Right hindlimb (tissue), 1 donor: ENCODE measurements at places on chromosomes 11 and 22.

GRCh38 chr11:36436064-36436463 is 74.0 kb downstream of the TRAF6 start:
- DNase-seq, result no peak

DNA sequence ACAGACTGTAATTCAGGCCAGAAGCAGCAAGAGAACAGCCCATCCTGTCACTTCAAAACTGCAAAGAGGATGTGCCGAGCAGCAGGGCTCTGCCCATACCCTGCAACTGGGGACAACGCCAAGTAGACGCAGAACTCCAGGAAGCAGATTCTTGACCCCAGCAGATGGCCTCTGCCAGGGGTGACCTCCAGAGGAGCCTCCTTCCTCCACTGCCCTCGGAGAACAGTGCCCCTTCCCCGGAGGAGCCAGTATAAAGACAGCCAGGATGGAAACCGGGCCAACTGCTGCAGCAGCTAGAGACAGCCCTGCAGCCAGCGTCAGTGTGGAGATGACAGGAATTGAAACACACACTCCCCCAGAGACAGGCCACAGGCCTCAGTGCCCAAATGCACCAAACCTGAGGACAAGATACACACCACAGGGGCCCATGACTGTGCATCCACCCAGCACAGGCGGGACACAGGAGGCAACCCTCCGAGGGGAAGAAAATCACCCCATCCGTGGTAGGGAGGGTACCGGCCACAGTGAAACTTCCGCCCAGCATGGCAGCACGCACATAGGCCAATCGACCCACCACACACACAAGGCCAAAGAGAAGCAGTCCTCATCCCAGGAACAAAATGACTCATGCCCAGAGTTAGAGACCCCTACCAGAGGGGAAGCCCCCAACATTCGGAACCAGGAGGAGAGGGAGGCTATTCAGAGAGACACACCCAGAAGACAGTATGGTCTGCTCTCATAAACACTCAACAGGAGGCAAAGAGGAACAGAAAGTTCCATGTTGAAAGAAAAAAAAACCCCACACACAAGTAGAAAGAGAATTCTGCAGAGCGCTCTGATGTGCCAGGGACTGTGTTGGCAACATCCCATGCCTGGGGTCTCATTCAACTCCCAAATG is 5.6 kb downstream of the AHNAK start:
- DNase-seq, result peak; percentile 41

DNA sequence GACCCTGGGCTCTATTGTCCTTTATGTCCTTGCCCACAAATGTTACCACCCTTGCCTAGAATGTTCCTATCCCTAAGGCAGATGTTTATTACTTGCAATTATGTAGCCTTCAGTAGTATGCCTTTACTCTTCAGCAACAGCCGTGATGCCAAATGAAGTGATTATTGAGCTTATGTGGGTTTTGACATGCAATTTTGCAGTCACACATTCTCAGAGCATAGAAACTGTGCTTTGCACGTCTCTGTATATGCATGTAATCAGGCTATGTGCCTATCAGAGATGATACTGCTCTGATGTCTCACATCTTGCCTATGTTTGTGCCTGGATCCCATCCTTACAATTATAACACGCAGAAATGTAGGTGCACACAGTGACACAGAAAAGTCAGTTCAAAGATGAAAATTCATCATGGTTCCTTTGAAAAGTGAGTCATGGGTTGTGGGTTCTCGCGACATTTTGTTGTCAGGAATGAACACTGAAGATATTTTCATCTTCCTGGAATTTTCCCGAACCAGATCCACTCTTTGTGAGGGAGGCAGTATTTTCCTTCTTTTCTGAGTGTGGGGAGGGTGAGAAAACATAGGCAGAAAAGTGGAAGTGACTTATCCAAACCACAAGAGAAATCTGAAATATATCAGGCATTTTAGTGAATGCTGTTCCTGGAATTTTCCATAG is 81.1 kb downstream of the BMAL1 start:
- DNase-seq, result no peak

- peak; percentile 40 for DNase-seq
These were observed 38.9 kb downstream of the FZD4 start for GRCh38 chr11:86916330-86916729.

DNA sequence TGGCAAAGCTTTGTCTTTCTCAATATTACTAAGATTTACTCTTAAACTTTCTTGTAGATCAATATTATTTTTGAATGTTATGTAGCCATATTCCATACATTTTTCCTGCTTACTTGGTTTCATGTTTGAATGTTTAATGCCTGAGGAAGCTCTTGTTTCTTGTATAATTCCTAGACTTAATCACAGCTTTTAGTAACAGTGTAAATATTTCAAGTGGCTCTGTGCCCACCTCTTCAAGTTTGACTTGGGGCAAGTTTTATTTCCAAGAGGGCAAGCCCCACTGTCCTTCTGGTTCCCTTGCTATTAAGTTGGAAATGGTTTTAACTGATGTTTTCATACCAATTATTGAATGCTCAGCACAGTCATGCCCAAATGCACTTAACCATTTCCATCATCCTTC is 1004.1 kb downstream of the OPCML start:
- DNase-seq, result no peak

GRCh38 chr11:128828350-128828749 is 38.7 kb downstream of the KCNJ1 start:
- no peak for DNase-seq

DNA sequence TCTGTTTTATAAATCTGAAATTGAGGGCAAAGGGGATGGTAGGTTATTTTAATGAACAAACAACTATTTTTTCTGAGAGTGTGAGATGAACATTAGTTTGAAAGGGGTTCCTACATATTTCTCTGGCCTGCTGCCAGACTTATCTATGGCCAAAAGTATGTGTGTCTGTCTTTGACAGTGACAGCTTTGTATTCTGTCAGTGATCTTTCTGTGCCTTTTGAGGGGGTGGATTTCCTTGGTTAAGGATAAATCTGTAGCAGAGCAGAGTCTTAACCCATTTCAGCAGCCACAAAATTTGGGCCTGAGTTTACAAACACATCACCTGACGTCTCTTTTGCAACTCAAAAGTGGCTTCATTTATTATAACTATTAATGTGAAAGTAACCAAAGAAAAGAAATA is 30.9 kb downstream of the ZFTA start:
- DNase-seq, result no peak

DNA sequence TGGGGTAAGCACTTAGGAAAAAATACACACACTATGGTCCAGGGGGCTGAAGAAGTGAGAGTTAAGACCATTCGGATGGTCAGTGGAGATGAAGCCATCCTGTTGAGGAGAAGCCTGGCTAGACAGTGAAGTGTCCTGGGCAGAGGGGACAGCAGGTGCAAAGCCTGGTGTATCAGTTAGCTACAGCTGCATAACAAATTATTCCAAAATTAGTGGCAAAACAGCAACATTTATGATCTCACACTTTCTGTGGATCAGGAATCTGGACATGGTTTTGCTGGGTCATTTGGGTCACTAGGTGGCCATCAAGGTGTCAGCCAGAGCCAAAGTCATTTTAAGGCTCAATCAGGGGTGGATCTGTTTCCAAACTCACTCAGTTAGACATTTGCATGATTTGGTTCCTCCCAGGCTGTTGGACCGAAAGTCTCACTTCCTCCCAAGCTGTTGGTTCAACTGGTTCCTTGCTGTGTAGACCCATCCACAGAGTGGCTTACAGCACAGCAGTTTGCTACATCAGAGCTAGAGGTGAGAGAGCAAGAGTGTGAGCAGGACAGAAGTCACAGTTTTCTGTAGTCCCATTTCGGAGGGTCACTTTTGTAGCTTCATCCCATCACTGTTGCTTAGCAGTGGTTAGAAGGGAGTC is 80.1 kb upstream of the ALX4 start:
- DNase-seq, result no peak

DNA sequence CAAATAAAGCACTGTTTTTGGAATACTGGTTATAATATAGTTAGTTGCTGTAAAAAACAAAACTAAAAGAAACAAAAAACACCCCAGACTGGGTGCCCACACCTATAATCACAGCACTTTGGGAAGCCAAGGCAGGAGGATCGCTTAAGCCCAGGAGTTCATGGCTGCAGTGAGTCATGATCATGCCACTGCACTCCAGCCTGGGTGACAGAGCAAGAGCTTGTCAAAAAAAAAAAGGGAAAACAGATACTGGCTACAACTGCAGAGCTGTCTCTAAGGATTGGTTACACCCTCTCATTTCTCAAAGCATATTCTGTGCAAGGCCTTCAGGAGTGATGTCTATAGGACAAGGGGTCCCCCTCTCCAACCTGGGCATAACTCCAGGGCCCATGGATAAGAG is 14.6 kb upstream of the STK33 start:
- no peak for DNase-seq

- DNase-seq, result no peak
These were observed 47.6 kb downstream of the FAM83F start for GRCh38 chr22:40042312-40042711.

GRCh38 chr11:59423835-59424234 is 2.4 kb downstream of the OR5A2 start:
- DNase-seq, result no peak

DNA sequence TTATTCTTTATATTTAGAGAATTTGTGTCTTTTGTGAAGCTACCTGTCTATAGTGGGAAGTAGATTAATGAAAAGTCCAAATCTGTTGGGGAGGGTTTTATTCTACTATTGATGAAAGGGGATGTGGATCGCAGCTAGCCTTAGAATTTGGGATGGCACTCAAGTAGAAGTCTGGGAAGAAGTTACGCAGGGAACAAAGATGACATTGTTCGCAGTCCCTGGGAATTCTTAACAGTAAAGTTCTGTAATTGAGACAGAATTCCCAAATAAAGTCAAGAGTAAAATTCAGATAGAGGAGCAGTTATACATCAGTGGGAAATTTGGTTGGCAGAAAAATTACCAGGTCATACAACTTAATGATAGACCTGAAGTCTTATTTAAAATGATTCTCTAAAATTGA is 64.1 kb downstream of the ATM start:
- DNase-seq, result no peak

GRCh38 chr11:122923302-122923701 is 40.7 kb downstream of the JHY start:
- no peak for DNase-seq

- DNase-seq, result no peak
These were observed 1083.2 kb upstream of the CNTN5 start for GRCh38 chr11:97937501-97937900.

- peak; percentile 46 for DNase-seq
These were observed 8.6 kb downstream of the MRPL11 start for GRCh38 chr11:66429983-66430602.

GRCh38 chr11:35943713-35944502 is at the start of gene LDLRAD3:
Gene LDLRAD3, plus strand, starts transcription at chr11:35944062. Its CDS starts 37 bp downstream, at chr11:35944099.
- DNase-seq, result peak; percentile 94

DNA sequence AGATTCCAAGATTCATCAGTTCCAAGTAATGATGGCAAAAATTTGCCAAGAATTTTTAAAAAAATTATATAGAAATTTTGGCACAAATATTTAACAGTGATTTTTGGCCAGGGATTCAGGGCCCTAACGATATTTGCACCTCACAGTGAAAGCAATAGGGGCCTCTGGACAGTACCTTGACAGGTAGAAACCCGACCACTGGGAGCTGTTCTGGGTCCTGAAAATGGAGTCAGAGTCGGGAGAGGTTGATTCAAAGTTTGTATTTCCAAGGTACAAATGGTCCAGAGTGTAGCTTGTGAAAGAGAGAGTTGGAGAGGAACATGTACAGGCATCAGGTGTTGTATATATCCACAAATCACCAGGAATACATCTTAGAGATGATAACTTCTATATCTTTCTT is 41.6 kb downstream of the MRGPRX2 start:
- DNase-seq, result no peak

DNA sequence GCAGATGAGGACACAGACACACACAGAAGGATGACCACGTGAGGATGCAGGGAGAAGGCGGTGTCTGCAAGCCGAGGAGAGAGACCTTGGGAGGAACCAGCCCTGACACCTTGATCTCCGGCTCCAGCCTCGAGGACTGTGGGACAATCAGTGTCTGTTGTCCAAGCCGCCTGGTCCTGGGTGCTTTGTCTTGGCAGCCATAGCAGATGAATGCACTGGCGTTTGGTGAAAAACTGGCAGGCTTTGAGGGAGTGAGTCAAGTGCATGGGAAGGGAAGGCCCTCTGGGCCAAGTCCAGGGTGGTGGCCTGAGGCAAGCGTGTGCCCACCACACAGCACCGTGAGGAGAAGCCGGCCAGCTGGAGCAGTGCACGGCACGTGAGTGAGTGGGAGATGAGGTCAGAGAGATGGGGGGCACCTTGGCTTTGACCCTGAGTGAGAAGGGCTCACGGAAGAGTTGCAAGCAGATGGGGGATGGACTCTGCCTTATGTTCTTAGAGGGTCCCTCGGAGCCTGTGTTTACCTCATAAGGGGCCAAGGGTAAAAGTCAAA is 12.4 kb upstream of the BRSK2 start:
- DNase-seq, result peak; percentile 12

DNA sequence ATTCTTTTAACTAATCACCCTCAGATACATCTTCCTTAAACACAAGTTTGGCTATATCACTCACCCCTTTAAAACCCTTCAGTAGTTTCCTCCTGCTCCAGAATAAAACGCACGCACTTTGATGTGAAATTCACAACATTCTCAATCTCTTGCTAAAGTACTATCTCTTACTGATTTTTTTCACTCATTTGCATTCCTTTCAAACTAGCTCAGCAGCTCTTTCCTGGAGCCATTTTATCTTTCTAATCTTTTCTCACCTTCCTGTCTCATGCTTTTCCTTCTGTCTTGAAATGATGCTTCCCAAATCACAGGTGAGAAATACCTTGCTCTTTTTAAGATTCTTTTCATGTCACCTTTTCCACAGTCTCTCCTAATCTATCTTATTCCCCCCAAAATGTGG is 1074.4 kb downstream of the DLG2 start:
- no peak for DNase-seq

- DNase-seq, result no peak
These were observed 90.2 kb downstream of the PLEKHA7 start for GRCh38 chr11:16923987-16924386.

- DNase-seq, result peak; percentile 28
These were observed 53.9 kb upstream of the SHISAL1 start for GRCh38 chr22:44366372-44367300.

DNA sequence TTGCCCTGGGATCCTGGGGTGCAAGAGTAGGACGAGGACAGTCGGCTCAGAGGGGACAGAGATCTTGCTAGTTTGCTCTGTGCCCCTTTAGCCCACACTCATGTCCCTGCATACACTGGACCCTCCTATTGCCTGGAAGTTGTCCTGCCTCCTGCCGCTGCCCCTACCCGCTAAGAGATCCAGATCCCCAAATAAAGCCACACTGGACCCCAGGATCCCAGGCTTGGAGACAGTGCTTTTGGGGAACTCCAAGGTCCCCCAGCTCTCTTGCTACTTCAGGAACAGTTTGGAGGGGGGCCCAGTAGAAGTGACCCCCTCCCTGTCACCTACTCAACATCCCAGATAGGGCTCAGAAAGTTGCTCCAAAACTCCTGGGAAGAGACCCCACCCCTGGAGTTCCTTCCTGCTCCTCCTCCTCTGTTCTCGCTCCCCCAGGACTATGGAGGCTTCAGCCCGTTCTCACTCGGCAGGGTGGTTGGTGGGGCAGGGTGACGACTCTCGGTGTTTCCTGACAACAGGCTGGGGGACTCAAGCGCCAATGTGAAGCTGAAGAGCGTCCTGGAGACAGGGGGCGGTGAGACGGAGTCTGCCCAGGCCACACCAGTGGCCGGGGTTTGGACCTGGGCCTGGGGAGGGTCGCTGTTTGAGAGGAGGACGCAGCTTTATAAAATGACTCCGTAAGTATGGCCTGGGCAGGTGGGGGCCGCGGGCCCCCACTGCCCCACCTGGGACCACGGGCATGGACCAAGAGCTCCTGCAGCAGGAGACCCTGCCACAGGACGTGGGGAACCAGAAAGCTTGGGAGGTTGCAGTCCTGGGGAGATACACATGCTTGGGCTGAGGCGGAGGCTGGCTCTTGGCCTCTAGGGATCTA is 19.2 kb upstream of the TUB start:
- no peak for DNase-seq
